ENCODE measurements at places on chromosomes 16 and 17.

DNA sequence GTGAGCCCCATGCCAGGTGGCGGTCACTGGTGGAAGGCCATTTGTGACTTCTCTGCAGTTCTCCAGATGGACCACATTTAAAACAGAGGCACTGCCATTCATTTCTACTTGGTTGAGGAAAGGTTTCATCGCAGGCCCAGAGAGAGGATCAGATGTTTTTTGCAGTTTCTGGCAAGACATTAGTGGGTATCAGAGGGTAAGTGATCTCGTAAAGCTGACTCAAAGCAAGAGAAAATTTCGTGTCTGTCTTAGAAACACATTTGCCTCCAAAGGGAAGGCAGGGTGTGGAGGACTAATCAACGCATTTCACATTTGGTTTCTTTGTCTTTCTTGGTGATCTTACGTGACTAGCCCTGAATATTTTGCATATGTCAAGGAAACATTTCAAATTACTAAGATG lies 81.8 kb downstream of the PRKCB start:
- no peak for DNase-seq

- no peak for DNase-seq
These were observed 28.6 kb downstream of the MIS12 start for GRCh38 chr17:5514976-5515375.

DNA sequence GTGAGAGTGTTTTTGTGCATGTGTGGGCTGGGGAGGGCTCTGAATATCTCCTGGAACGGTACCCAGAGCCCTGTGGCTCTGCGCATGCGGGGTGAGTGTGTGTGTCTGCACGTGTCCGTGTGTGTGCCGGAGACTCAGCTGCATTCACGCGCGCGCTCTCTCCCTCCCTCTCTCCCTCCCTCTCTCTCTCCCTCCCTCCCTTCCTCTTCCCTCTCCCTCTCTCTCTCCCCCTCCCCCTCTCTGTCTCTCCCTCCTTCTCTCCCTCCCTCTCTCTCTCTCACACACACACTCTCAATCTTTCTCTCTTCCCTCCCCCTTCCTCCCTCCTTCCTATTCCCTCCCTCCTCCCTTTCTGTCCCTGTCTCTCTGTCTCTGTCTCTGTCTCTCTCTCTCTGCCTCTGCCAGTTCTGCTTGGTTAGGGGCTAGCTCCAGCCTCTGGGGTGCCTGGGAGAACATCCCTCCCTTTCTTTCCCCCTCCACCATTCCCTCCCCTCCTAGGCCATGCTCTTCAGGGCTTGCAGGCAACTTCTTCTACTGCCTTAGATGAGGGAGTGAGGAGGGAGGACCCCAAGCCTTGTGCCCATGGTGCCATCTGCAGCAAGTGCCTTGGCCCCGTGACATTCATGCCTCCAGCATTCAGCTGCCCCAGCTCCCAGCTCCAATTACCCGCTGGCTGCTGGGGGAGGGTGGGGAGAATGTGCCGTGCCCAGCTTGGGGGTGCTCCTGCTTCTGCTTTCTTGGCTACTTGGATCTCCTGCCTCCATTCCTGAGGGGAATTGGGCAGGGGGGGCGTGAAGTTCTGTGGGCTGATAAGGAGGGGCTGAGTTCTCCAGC lies 6.4 kb downstream of the THRA start:
- DNase-seq = peak; percentile 74

DNA sequence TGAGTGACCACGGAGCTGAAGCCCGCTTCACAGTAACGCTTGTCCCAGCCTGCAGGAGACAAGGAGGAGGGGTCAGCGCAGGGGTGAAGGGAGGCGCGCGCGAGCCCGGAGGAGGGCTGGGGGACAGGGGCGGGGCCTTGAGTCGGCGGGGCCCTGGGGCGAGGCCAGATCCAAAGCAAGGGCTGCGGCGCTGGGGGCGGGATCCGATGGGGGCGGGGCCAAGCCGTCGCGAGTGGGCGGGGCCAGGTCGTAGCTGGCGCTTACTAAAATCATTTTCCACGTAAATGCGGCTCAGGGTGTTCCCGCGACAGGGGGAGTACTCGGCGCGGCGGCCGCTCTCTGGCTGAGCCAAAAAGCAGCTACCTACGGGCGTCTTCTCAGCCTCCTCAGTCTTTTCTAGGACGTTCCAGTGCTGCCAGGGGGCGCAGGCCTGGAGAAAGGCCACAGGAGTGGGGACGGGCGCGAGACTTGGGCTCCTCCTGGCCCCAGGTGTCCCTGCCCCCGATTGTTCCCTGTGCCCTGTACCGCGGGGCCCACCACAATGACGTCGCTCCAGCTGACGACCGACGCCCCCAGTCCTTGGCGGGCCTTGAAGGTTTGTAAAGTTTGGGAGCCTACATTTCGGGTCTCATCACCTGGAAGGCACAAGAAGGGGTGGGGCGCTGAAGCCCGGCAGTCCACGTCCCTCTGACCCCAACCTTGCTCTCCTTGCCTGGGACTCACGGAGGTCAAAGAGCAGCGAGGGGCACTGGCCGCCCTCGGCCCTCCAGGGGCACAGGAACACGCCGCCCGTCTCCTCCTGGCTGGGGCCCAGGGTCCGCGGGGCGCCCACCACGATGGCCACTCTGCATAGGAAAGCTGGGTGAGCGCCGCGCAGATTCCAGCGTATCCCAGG lies 3.9 kb downstream of the ITGA2B start:
- DNase-seq = peak; percentile 85

GRCh38 chr17:35453171-35453570 lies 4.6 kb upstream of the SLFN13 start:
- DNase-seq = no peak

DNA sequence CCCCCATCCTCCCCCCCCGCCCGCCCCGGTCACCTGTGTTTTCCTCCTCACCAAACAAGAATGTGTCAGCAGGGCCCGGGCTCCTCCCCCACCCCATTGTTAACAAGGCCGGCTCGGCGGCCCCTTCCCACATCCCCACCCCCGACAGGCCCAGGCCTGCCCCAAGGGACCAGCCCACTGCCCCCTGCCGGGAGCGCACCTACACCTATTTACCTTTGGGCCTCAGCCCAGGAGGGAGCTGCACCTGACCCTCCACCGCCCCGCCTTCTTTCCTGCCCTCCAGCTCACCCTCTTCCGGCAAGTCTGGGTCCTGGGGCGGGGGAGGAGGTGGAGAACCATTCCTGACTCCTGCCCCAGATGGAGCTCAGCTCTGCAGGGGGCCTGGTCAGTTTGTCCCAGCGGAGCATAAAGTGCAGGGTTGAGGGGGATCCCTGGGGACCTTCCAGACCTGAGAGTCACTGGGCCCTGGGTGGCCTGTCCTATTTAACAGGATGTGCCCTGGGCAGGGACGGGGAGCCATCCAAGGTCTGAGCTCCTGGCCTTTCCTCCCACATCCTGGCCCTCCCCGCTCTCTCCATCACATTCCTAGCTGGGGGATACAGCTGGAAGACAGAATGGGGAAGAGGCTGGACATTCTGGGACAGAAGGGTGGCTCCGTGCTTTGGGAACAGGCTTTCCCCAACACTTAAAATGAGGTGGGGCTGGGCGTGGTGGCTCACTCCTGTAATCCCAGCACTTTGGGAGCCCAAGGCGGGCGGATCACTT lies 8.3 kb downstream of the FOXJ1 start:
- no peak for DNase-seq

- DNase-seq = no peak
These were observed 496.9 kb upstream of the ZFHX3 start for GRCh38 chr16:73544826-73545225.

GRCh38 chr17:29615048-29615385 lies 7.7 kb downstream of the CORO6 start:
- peak; percentile 66 for DNase-seq

GRCh38 chr16:70730944-70731343 lies 45.1 kb upstream of the MTSS2 start:
- no peak for DNase-seq

- no peak for DNase-seq
These were observed 41.8 kb downstream of the SCNN1B start for GRCh38 chr16:23343643-23344612.

DNA sequence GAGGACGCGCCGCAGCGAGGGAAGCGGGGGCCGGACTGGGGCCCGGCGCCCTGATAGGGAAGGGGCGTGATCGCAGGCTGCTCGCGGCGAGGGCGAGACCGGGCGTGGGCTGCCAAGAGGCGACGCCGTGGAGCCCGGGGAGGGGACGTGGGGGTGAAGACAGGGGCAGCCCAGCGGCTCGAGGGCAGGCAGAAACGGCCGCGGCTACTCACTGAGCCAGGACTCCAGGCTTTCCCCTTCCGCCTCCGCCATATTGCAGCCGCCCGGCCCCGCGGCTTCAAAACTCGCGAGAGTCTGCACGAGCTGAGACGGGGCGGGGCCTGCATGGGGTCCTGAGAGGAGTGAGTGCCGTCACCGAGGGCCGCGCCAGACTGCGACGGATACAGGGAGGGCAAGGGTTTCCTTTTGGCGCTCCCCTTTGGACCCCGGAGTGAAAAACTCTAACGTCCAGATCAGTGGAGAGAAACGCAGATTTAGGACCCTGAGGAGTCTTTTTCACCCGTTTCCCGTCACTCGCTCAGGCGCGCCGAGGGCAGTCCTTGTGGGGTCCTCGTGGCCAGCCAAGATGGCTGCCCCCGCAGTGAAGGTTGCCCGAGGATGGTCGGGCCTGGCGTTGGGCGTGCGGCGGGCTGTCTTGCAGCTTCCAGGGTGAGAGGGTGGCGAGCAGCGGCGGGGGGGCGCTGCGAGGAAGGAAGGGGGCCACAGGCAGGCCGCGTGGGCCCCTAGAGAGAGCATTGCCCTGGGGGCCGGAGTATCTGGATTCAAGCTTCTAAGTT lies at the start of the genes GGA3 and MRPS7:
Gene GGA3, minus strand, starts transcription at position 271 of the 776 bp plus-strand sequence. Its CDS starts 19 bp downstream, at position 252.
Gene MRPS7, plus strand, starts transcription at position 544 of the 776 bp plus-strand sequence. Its CDS starts 22 bp downstream, at position 566.
- peak; percentile 97 for DNase-seq

DNA sequence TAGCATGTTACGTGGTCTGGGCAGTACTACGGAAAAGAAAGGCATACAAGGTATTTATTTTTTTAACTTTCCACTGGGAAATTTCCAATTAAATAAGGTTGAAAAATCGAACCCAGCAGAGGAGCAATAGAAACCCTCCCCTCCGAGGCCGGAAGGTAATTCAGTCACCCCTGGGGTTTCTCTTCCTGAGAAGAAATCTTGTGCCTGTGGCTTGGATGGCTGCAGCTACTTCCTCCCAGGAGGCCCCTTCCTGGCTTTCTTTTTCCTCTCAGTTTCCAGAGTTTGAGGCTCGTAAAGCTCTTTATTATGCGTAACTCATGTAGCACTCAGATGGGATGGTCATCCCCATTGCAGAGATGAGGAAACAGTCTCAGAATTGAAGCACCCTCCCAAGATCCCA lies 140.3 kb downstream of the ASIC2 start:
- DNase-seq = no peak

DNA sequence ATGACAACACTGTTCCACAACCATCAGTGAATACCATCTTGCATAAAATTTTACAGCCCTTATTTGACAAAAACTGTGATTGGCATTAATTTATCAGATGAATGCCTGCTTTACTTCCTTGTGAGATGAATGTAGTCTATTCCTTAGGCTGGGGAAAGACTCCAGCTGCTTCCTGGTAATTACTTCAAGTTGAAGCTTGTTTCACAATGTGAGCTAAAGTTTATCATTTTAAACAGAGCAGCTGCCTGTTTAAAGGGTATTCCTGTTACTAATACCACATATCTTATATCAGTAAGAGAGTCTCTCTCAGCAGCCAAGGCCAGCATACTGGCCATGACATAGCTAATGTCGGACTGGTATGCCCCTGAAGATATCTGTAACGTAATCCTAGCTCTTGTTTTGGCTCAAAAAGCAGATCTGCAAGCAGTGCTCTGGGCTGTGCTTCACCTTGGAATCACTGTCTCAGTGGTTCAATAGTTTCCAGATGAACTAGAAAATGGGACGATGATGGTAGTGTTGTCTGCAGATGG lies 13.2 kb upstream of the ARL2BP start:
- no peak for DNase-seq

GRCh38 chr16:89951509-89951908 lies 3.0 kb downstream of the DEF8 start:
- DNase-seq = no peak

DNA sequence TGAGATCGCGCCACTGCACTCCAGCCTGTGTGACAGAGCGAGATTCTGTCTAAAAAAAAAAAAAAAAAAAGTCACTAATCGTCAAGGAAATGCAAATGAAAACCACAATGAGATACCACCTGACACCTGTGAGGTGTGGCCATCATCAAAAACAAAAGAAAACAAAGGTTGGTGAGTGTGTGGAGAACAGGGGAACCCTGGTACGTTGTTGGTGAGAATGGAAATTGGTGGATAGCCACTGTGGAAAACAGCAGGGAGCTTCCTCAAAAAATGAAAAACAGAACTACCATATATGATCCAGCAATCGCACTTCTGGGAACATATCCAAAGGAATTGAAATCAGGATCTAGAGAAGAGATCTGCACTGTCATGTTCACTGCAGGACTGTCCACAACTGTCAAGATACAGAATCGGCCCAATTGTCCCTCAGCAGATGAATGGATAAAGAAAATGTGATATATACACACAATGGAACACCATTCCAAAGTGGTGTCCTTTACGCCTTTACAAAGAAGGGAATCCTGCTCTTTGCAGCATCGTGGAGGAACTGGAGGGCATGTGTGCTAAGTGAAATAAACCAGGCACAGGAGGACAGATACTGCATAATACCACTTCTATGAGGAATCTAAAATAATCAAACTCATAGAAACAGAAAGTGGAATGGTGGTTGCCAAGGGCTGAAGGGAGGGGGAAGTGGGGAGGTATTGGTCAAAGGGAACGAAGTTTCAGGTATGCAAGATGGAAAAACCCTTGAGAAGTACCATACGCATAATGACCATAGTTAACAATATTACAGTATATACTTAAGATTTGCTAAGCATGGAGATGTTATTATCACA lies 63.5 kb upstream of the PLCG2 start:
- DNase-seq = peak; percentile 28

DNA sequence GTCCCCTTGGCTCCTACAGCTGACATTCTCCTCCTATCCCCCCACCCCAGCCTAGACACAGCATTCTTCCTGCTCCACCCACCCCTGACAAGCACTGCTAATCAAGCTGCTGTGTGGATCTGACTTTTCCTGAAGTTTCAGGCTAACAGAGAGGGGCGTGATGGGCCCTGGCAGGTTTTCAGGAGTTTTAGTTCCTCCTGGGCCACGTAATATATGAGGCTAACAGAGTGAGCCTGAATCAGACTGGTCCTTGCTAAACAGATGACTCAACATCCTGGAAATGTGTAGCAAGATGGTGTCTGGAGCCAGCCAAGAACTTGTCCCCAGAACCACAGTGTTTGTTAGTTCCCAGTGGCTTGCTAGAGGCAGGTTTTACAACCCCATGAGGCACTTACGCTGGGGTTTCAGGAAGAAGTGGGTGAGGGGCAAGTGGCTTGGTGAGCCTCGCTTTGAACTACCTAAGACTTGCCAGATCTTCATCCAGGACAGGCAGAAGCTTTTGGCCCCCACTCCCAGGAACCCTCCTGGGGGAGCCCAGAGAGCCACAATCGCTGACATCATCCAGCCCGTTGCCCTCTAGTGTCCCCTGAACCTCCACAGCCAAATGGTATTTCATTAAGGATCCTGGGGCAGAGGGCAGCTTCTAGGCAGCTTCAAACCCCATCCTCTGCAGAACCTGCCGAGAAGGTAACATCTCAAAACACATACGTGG lies 15.9 kb downstream of the TMEM92 start:
- no peak for DNase-seq

DNA sequence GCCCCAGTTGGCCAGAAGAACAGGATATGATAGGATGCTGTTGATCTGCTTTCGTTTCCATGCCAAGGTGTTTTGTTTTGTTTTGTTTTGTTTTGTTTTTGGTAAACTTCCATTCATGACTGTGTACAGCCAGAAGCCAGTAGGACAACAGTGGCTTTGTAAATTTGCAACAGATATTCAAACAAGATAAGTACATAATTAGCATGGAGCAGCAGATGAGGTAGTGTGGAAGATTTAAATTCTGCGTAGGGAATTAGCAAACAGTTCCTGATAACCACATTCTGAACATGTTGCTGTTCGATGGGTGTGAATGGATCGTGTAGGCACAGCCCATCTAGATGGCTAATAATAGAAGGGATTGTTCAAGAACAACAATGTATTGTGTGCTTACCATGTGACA lies 1080.1 kb upstream of the RBFOX1 start:
- no peak for DNase-seq
